HT1080 (cell line): ENCODE measurements at places on chromosomes 1 and 21. TPM values are rescaled to one million over a fixed set of nuclear protein-coding genes. Genes with fewer than 3 reads are reported as not detected.
A peak's percentile ranks its signal among the peaks of the same experiment; 100 is the strongest.

Gene C1orf94
- total RNA-seq = 0.37 TPM in 2 replicates

Gene GJA5
- total RNA-seq = not detected in 2 replicates

Gene PRMT6
- total RNA-seq = 24.5 and 36.0 TPM in 2 replicates

Gene OTUD3
- total RNA-seq = 3.3 and 3.6 TPM in 2 replicates

Gene KLHDC9
- 0.51 and 1.0 TPM in 2 replicates for total RNA-seq

Gene AMY1A
- total RNA-seq = not detected in 2 replicates

Gene AQP10
- not detected in 2 replicates for total RNA-seq

- peak; percentile 45 for DNase-seq
Measured at GRCh38 chr1:156291226-156292061, 4.0 kb downstream of the GLMP start.

DNA sequence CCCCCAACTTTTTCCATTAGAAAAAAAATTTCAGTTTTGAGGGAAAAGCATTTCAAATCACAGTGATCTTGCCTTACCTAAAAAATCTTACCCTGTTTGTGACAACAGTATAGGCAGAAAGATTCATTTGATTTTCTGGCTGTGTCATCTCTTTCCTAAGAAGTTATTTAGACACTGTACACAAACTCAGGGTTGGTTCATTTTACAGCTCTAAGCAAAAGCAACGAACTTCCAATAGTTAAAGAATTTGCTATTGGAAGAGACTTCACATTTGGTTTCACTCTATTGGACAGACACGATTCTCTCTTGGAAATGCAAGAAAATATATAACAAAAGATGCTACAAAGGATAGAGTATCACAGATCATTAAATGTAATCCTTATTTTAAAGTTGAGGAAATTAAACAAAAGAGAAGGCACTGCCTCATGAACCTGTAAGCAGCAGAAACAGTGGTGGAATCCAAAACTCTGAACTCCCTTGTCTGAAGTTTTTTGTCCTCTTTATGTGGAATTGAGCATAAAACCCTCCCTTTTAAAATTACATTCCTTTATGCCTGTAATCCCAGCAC is 20.8 kb downstream of the EYA3 start:
- no peak for DNase-seq

GRCh38 chr1:225942574-225942973 is 1.6 kb upstream of the LEFTY2 start:
- DNase-seq = no peak

DNA sequence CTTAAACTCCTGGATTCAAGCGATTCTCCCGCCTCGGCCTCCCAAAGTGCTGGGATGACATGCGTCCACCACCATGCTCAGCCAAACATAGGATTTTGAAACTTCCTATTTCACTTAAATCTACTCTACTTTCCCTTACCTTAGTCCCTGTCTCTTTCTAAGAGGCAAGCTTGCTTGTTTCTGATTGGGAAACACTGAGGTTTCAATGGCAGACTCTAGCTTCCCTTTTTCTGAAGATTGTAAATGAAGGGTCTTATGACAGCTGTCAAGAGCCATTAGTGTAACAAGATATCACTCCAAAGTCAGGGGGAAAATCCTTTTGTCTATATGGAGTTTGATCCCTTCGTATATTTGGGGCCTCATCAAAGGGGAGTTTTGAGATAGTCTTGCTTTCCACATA is 23.5 kb upstream of the LMO4 start:
- DNase-seq = no peak

DNA sequence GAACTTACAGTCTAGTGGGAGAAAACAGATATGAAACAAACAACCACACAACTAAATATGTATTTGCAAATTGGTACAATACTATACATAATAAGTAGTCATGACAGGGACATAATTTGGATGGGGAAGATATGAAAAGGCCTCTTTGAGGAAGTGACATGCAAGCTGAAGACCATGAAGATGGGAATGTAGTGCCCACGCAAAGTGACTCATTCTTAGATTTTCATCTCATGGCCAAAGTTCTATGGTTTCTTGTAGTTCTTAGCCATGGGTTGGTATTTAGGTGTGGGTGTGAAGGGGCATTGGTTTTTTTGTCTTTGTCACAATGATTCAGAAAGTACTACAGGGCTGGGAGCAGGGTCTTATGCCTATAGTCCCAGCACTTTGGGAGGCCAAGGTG is 105.4 kb upstream of the FAM78B start:
- DNase-seq = no peak

- DNase-seq = no peak
Measured at GRCh38 chr1:203306965-203307541, 1.7 kb downstream of the BTG2 start.

- no peak for DNase-seq
Measured at GRCh38 chr1:213335084-213335483, 284.0 kb downstream of the RPS6KC1 start.

DNA sequence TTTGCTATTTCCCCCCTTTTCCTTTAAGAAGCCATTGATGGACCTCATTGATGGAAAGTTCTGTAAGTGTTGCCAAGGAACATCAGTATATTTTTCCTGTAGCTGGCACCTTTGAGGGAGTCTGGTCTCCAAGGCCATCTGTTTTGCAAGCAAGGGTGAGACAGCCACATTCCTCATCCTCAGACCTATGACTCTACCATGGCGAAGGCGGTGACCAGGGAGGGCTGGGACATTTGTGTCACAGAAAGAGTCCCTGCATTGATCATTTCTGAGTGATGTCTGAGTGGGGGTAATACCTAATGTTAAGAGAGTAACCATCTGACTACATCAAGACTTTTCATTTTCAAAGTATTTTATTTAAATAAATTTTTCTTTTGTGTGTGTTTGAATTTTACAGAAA is 35.4 kb downstream of the KIAA0040 start:
- no peak for DNase-seq

GRCh38 chr1:183365093-183365492 is 53.1 kb downstream of the NMNAT2 start:
- peak; percentile 23 for DNase-seq
